ENCODE measurements at places on chromosomes 7 and 10.

DNA sequence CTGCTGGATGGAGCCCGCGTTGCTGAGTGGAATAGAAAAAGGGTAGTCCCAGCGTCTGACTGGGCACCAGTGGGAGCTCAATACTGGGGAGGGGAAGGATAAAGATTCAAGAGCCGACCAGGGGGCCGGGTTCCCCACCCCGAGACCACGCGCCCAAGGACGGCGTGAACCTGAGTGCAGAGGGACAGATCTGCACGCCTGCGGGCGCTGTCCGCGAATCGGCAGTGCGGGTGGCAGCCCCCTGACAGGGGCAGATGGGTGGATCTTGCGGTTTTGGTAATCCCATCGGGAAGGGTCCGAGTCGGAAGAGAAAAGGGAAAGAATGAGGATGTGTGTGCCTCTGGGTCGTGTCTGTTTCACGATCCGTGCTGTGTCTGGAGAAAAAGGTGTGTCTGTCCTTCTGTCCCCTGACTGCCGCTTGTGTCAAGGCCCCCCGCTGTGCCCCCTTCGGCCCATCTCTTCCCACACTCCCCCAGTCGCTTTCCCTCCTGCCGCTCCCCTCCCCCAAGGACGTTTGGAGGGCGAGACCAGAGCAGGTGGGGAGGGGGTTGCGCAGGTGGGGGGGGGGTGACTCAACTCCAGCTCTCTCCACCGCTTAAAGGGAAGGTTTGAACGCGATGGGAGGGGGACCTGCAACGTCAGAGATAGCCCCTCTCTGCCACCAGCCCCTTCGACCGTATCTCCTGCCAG is 734 bp upstream of the VGF start:
- DNase-seq, result no peak

GRCh38 chr7:105305633-105306032 is 83.1 kb downstream of the SRPK2 start:
- DNase-seq, result no peak

DNA sequence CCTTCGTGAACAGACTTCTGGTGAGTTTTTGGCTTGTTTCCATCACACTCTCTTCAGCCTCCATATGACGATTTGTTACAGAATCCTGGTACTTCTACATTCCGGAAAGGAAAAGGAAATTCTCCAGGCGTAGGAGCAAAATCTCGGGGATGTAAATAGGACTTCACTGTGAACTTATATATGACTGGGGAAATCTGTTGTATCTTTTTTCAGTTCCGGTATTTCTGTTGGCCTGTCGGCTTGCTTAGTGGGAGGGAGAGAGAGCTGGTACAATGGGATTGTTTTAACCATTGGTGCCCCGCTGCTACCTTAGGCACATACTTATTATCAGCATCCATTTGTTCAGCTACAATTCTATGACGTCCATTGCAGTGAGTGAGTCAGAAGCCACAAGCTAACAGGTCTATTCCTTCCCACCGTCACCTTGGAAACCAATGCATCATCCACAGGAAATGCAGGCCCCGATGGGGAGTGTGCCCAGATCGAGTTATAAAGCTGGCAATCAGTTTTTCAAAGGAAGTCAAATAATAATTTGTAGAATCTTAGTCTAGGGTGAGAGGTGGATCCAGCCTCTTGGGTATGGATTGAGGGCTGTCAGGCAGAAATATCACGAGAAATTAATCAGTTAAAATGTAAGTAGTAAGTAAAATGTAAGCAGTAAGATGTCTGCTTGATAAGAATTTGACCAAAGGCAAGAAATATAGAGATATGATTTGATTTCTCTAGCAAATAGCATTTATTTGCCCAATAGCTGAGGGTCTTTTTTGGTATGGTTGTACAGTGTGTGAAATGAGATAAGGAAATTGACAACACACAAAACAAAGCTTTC is 92.0 kb upstream of the MKLN1 start:
- DNase-seq, result no peak

DNA sequence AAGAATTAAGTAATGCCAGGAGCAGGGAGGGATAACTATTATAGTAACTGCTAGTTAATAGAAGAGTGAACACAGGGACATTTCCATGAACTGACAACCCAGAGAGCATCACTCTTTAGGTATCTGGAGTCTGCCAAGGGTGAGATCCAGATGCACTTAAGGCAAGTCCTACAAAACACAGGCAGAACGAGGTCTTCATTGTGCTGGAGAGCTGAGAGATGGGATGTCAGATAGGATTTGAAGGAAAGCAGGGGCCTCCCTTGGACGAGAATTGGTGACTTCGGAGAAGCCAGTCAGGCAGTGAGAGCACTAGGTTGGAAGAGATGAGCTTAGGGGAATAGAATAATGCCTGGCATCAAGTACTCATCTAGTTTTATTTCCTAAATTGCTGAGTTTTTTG is 684.5 kb downstream of the GATA3 start:
- no peak for DNase-seq

GRCh38 chr7:17408245-17408903 is 109.9 kb downstream of the AHR start:
- DNase-seq, result no peak

DNA sequence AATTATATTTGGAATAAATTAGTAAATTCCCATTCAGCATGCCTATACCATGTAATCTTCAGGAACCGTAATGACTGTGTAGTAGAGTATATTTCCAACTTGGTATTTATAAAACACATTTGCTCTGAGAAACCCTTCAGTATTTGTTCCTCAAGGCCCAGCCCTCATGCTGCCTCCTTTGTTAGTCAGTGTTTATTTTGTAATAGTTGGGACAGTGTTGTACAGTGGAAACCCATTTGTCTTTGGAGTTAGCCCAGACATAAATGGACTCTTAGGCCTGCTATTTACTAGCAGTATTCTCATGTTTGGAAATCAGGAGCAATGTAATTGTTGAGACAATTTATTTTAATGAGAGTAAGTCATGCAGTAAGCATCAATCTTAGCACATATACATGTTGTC is 686.9 kb downstream of the AUTS2 start:
- DNase-seq, result no peak

GRCh38 chr7:92685136-92686042 is 95.2 kb upstream of the FAM133B start:
- no peak for DNase-seq

DNA sequence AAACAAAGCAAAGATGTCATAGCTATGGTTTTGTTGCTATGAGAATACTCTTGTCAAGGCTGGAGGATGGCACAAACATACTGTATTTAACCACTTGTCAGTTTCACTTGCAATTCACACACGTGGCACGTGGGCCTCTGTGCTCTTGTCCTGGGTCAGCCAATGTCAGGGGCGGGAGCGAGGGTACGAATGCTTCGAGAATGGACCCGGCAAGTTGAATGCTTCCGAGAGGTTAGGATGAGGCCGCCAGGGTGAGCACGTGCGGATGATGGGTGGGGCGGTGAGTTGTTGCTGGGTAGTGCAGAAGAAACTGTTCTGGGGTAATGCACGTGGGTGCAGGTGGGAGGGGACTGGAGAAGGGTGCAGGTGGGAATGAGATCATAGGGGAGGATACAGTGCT is 10.4 kb upstream of the OCM2 start:
- DNase-seq, result no peak

DNA sequence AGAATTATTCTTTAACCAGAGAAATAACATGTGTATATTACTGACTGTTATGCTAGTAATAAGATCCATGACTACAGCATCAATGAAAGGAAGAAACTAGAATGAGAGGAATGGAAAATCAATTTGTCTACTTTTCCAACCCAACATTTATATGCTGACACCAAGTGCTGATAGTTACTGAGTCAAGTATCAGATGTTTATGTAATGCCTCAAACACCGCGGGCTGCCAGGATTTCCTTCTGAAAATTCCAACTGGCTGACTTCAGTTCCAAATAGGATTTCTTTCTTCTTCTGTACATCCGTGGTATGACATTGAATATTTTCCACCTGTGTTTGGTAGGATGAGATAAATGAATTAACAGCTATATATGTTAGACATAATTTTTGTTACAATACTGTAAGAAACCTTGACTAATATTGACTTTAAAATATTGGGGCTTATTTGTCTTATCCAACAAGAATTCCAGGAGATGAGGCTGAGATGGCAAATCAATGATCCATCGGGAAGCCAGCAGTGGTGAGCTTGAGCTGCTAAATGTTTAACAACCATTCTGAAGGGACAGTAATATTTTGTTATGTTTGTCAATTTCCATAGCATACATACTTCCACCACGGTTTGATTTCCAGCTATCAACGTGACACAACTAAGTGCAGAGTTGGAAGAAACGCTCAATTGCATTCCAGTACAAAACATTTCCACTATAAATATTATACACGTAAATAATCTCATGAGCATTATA is 435.2 kb upstream of the AUTS2 start:
- DNase-seq, result no peak

DNA sequence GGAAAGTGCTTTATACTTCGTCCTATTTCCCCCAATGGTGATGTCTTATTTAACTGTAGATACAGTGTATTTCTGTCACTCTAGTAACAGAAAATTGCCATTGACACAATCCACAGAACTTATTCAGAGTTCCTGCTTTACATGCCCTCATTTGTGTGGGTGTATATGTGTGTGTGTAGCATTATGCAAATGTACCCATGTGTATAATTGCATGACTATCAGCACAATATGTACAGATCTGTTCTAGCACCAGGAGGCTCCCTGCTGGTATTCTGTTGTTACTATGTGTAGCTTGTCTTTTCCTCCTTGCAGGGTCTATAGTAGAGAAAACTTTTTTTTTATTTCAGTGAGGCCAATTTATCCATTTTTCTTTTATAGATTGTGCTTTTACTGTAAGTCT is 16.5 kb downstream of the CYP3A43 start:
- DNase-seq, result no peak

DNA sequence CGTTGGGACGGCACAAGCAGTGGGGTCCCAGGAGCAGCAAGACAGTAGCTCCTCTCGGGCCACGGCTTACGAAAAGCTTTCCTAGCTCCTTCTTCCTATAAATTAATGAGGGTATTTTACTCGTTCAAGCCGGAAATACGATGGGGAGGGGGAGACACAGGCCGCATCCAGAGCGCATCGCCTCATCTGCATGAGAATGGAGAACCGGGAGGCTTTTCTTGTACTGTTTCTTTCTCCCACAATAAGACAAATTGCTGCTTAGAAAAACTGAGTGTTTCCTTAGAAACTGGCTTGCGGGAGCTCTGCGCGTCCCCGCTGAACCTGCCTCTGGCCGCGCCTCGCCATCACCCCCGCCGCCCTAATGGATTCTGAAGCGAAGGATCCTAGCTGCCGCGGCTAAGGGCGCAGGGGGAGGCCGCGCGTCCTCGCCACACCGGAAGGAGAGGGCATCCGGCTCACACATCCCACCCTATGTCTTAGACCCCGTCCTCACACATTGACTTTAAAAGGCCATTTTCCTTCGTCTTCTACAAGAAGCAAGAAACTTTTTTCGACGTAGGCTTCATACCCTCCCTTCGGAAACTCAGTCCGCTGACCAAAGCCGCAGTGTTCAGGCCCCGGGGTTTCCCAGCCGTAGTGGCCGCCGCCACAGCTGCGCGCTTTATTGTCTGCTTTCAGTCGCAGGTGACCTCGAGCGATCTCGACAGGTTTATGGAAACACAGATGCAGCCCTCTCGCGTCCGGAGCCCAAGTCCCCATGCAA is 8.8 kb downstream of the NXPH1 start:
- DNase-seq, result no peak

GRCh38 chr7:100455206-100455605 is 8.9 kb downstream of the SPACDR start:
- no peak for DNase-seq

GRCh38 chr10:69506834-69507713 is 55.8 kb downstream of the TSPAN15 start:
- no peak for DNase-seq

DNA sequence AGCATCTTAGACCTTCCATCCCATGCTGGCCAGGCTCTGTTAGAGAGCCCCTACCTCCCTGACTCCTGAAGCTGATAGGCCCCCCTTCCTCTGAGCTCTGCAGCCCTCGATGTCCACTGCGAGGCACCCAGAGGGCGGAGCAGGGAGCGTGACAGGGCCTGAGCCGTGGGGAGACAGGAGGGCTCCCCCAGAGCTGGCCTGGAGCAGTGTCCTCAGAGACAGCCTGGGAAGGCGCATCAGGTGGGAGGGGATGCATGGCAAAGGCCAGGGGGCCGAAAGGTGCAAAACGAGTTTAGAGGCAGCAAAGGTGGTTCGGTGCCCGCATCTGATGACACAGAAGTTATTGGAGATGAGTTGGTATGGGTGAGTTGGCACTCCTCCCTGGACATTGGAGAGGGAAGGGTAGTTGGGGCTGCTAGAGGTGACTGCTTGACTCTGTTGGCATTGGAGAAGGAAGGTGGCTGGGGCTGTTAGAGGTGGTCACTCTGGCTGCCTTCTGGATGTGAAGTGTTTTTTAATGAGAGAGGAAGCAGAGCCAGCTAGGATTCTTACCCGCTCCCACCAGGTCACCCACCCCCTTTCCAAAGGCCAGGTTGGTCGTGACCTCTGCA is 53.1 kb downstream of the PRF1 start:
- DNase-seq, result no peak

- DNase-seq, result no peak
Measured at GRCh38 chr10:44627591-44628354, 242.9 kb upstream of the CXCL12 start.

DNA sequence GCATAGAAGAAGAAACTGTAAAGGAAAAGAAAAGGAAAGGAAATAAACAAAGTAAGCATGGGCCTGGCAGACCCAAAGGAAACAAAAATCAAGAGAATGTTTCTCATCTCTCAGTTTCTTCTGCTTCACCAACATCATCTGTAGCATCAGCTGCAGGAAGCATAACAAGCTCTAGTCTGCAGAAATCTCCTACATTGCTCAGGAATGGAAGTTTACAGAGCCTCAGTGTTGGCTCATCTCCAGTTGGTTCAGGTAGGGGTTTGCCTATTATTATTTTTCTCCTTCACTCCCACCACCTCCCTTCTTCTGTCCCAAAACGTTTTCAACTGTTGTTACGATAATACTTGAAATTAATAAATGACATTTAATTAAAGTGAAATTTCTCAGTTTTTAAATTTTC is 139.6 kb downstream of the MLLT10 start:
- no peak for DNase-seq

DNA sequence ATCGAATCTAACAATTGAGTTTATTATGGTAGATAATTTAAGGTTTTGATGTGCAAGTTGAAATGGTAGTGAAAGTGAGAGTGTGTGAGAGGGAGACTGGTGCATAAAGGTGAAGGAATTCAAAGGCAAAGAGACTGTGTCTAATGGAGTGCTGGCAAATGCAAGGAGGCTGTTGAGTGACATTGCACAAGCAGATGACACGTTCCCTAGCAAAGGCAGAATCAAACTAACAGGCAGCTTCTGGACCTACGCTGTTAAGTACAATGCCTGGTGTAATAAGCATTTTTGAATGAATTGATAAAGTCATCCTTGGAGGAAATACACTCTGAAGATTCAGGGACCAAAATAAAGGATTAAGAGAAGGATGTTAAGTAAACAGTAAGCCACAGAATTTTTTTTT is 11.7 kb upstream of the GPR141 start:
- no peak for DNase-seq
